Right ventricle myocardium inferior (tissue), 1 donor: ENCODE measurements at places on chromosomes 2 and 18. TPM values are rescaled to one million over a fixed set of nuclear protein-coding genes. Genes with fewer than 3 reads are reported as not detected.

KDSR gene
- 32.3 TPM for total RNA-seq

EMX1 gene
- total RNA-seq = not detected

NETO1 gene
- total RNA-seq = not detected

FAM237A gene
- total RNA-seq = 1.2 TPM

PDCD1 gene
- total RNA-seq = 1.2 TPM

SCN2A gene
- total RNA-seq = 0.16 TPM

ZNF516 gene
- 12.3 TPM for total RNA-seq

MAP3K2 gene
- 23.4 TPM for total RNA-seq

SPATS2L gene
- total RNA-seq = 89.5 TPM

CFC1 gene
- total RNA-seq = not detected

KCNS3 gene
- 4.5 TPM for total RNA-seq

DCDC2C gene
- total RNA-seq = not detected
